A172 (cell line): ENCODE measurements at places on chromosomes 13 and 19. TPM values are rescaled to one million over a fixed set of nuclear protein-coding genes. Genes with fewer than 3 reads are reported as not detected.

The IRGC gene
- not detected in 2 replicates for total RNA-seq

The SLC17A7 gene
- total RNA-seq: 0.12 TPM in 1 of 2 replicates, not detected in the other

The CEACAM20 gene
- total RNA-seq: not detected in 2 replicates

The JUND gene
- total RNA-seq: 91.3 and 129 TPM in 2 replicates

The SULT2A1 gene
- total RNA-seq: not detected in 2 replicates

The CLIP3 gene
- total RNA-seq: 5.7 and 6.7 TPM in 2 replicates

The GFY gene
- not detected in 2 replicates for total RNA-seq

The ZNF556 gene
- total RNA-seq: not detected in 2 replicates

The POSTN gene
- total RNA-seq: 2.4 and 3.0 TPM in 2 replicates

The MCEMP1 gene
- not detected in 2 replicates for total RNA-seq

The GZMM gene
- not detected in 2 replicates for total RNA-seq

The ZNF700 gene
- 14.7 and 17.6 TPM in 2 replicates for total RNA-seq

The ZNF560 gene
- not detected in 2 replicates for total RNA-seq

The POGLUT2 gene
- total RNA-seq: 37.4 and 38.8 TPM in 2 replicates

The OLFM2 gene
- total RNA-seq: 0.77 and 2.2 TPM in 2 replicates

The ERICH4 gene
- not detected in 2 replicates for total RNA-seq

The CFAP97D2 gene
- total RNA-seq: not detected in 2 replicates

The ZNF66 gene
- 1.3 and 1.5 TPM in 2 replicates for total RNA-seq

The MAB21L1 gene
- total RNA-seq: 0.77 and 0.88 TPM in 2 replicates

The STAP2 gene
- total RNA-seq: 73.5 and 96.1 TPM in 2 replicates

The TLE2 gene
- total RNA-seq: 2.3 and 2.4 TPM in 2 replicates

The CYP4F12 gene
- 1.3 and 1.6 TPM in 2 replicates for total RNA-seq

The BRME1 gene
- total RNA-seq: 0.48 and 3.0 TPM in 2 replicates

The TEX101 gene
- not detected in 2 replicates for total RNA-seq

The ZNF723 gene
- 0.19 TPM in 1 of 2 replicates, not detected in the other for total RNA-seq

The MBD3L3 gene
- not detected in 2 replicates for total RNA-seq

The DCLK1 gene
- total RNA-seq: 12.6 and 13.6 TPM in 2 replicates

The ZNF628 gene
- total RNA-seq: 4.1 and 4.8 TPM in 2 replicates

The PDE4C gene
- 0.02 TPM in 1 of 2 replicates, not detected in the other for total RNA-seq

The CEACAM21 gene
- total RNA-seq: not detected in 2 replicates

The KBTBD6 gene
- total RNA-seq: 10.3 and 11.6 TPM in 2 replicates

The GAPDHS gene
- total RNA-seq: not detected in 2 replicates

The PSG3 gene
- total RNA-seq: not detected in 2 replicates

The TEX29 gene
- not detected in 2 replicates for total RNA-seq

The ATP8B3 gene
- 8.6 and 12.4 TPM in 2 replicates for total RNA-seq

The TNPO2 gene
- total RNA-seq: 9.3 and 14.5 TPM in 2 replicates

The ZNF14 gene
- total RNA-seq: 5.9 and 7.4 TPM in 2 replicates

The NLRP11 gene
- total RNA-seq: 2.5 and 4.9 TPM in 2 replicates

The CLEC4G gene
- not detected in 2 replicates for total RNA-seq

The GTF3A gene
- 150 and 155 TPM in 2 replicates for total RNA-seq

The SHISA2 gene
- not detected in 2 replicates for total RNA-seq

The KRTDAP gene
- not detected in 2 replicates for total RNA-seq

The GPR108 gene
- total RNA-seq: 57.8 and 62.3 TPM in 2 replicates

The KISS1R gene
- total RNA-seq: not detected in 2 replicates

The C1QTNF9 gene
- not detected in 2 replicates for total RNA-seq

The SIGLEC5 gene
- not detected in 2 replicates for total RNA-seq

The CAMSAP3 gene
- total RNA-seq: 1.5 and 2.6 TPM in 2 replicates

The CASP14 gene
- not detected in 2 replicates for total RNA-seq

The NCCRP1 gene
- not detected in 2 replicates for total RNA-seq
